ENCODE measurements at places on chromosomes 11 and 22. TPM values are rescaled to one million over a fixed set of nuclear protein-coding genes. Genes with fewer than 3 reads are reported as not detected.
A peak's percentile ranks its signal among the peaks of the same experiment; 100 is the strongest.

KRTAP5-10 gene
- total RNA-seq = not detected

- H3K4me3 ChIP-seq = no peak overlapping the region
- no peaks in the 10 kb centered on the region for H3K27me3 ChIP-seq
- H3K4me1 ChIP-seq = peaks cover 4% of the 10 kb centered on the region
- peak overlapping the region; percentile 70 for H3K27ac ChIP-seq
- DNase-seq = no peak
Measured at GRCh38 chr22:19565382-19566278, 41.4 kb upstream of the CLDN5 start.

DNA sequence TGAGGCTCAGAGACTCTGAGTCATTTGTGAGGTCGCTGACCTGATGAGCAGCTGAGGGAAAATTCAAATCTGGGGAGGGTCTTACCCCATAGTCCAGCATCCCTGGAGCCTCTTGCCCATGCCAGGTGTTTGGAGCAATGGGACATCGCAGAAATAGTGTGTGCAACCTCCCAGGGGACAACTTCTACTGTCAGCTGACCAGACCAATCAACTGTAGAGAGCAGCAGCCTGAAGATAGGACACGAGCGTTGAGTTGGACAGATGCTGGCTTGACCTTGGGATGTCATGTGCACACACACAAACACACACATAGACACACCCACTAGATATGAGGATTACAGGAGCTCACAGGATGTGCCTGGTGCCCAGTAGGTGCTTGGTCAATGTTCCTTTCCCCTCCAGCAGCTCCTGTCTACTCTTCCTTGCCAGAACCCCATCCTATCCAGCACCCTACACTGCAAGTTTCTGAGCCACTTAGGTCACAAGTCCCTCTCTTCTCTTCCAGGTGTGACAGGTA, 59.1 kb upstream of the MPEG1 start:
- no peaks in the 10 kb centered on the region for H3K4me1 ChIP-seq
- H3K27me3 ChIP-seq = no peaks in the 10 kb centered on the region
- no peaks in the 10 kb centered on the region for H3K36me3 ChIP-seq

- no peak for DNase-seq
- H3K4me3 ChIP-seq = no peak overlapping the region
- no peaks in the 10 kb centered on the region for H3K36me3 ChIP-seq
- H3K27me3 ChIP-seq = peaks cover 13% of the 10 kb centered on the region
- no peak overlapping the region for H3K27ac ChIP-seq
Measured at GRCh38 chr11:17738151-17738973, 3.8 kb downstream of the KCNC1 start.

GRCh38 chr22:40567106-40567505, 69.4 kb downstream of the MRTFA start:
- no peak for DNase-seq
- H3K27me3 ChIP-seq = no peaks in the 10 kb centered on the region
- H3K27ac ChIP-seq = no peak overlapping the region
- H3K36me3 ChIP-seq = no peaks in the 10 kb centered on the region

Measured in esophagus squamous epithelium (tissue), 5 donors.